Activated T-cell treated with anti-CD3 and anti-CD28 coated beads for 24 hours (primary cell): ENCODE measurements at places on chromosomes 1 and 21.

DNA sequence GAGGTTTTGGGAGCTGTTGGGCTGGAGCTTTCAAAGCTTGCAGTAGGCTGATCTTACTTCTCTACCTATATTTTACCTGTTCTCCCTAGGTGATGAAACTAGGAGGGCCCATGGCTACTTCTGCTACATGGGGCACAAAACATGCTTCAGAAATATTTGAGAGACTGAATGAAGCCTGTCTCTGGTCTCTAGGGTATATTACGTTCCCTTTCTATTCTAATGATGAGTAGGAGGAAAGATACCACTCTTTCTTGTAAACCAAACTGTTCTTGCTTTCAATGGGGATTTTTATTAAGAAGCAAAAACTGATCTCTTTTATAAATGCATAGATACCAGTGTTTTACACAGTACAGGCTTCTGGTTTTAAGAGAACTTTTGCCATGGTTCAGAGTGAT, 103.1 kb downstream of the GALNT2 start:
- no peak for DNase-seq

GRCh38 chr1:66873111-66873510, 51.5 kb downstream of the DNAI4 start:
- no peak for DNase-seq

DNA sequence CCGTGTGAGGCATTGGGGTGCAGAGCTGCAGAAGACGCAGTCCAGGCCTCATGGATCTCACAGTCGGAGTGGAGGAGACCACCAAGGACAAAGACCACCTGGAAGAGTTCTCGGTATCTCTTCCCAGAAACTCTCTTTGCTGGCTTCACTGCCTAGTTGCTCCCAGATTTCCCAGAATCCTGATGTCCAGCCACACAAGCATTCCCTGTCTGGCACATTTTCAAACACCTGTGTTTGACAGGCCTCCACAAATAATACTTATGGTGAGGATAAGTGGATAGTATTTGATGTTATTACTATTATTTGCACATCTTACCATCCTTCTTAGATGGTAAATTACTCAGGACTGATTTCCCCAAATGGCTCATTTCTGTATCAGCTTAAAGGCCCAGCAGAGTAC, 27.7 kb upstream of the KANK4 start:
- DNase-seq: no peak

DNA sequence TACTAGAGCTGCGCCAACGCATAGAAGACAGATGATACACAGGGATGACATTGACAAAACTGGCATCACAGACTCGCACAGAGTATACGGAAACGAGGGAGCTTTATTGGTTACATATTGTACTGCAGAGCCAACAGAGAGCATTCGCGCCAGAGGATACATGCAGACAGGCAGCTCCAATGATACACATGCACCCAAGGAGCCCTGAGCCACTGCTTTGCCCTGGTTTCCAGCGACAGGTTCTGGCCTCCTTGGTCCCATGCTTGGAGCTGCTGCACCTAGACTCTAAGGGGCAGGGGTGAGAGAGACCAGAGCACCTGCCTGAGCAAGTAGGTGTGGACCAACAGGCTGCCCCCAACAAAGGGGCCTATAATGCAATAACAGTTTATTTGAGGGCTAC, 65.6 kb downstream of the KDM1A start:
- no peak for DNase-seq

GRCh38 chr1:155636397-155637153, 26.6 kb downstream of the MSTO1 start:
- DNase-seq: no peak

- DNase-seq: no peak
These were observed 10.3 kb downstream of the CHAF1B start for GRCh38 chr21:36395353-36396111.

- DNase-seq: peak; percentile 65
These were observed 78.6 kb downstream of the HHAT start for GRCh38 chr1:210407207-210407886.

- no peak for DNase-seq
These were observed 14.8 kb upstream of the SOD1 start for GRCh38 chr21:31644643-31645042.

DNA sequence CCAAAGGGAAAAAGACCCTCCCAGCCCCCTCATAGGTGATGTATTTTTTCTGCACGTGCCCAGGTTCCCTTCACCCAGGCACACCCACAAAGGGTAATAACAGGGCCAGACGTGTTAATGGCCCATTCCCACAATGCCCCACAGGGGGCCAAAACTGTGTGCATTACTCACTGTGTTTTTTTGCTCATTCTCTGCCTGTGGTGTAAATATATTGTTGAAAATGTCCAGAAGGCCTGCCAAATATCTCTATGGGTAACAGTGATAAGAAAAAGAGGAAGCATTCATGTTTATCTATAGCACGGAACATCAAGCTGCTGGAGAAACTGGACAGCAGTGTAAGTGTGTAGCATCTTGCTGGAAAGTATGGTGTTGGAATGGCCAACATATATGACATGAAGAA, 21.9 kb downstream of the RHEX start:
- no peak for DNase-seq

DNA sequence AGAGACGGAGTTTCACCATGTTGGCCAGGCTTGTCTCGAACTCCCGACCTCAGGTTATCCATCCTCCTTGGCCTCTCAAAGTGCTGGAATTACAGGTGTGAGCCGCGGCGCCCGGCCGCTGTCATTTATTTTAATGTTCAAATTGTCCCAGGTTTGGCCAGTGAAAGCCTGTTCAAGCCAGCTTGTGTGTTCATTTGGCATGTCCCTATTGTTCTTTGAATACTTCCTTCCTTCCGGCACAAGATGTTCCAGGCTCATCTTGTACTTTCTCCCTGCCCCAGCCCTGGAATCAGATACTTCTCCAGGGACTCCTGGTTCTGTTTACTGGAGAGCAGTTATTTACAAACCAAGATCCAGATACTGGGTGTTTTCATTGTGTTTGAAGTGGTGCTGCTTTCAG, 37.0 kb downstream of the ZBTB8B start:
- DNase-seq: no peak

DNA sequence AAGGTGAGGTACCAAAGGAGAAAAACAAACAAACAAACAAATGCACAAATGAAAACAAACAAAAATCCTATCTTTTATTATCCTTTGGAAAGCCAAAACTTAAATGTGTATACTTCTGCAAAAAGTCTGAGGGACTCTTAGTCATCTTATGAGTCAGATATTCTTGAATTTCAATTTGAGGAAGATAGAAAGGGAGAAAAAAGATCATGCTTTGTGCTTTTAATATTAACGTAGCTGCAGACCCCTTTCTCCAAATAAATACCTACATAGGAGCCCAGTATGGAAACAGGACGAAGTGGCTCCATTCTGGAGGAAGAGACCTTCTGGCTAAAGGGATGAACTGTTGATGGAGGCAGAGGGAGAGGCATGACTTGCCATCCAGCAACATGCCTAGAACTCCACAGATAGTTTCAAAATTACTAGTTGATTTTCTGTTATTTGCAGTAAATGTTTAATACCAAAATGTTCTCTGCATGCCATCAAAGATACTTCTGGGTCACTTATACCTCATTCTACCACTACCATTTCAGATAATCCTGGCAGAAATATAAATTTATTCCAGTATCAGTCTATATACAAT, 25.4 kb downstream of the NUP210L start:
- DNase-seq: no peak

- DNase-seq: no peak
These were observed 188.7 kb downstream of the CHRM3 start for GRCh38 chr1:239575113-239575512.

DNA sequence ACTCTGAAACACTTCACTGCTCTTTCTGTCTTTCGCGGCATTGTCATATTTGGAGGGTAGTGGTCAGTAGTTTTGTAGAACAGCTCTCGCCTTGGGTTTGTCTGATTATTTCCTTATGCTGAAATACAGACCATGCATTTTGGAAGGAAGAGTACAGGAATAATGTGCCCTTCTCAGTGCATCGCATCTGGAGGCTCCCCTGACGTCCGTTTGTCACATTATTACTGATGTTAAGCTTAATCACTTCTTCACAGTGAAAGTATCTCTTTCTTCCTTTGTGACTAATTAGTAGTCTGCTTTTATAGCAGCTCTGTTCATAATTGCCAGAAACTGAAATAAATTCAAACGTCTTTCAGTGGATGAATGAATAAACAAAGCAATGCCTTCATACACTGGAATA, 85.7 kb upstream of the CXADR start:
- no peak for DNase-seq

DNA sequence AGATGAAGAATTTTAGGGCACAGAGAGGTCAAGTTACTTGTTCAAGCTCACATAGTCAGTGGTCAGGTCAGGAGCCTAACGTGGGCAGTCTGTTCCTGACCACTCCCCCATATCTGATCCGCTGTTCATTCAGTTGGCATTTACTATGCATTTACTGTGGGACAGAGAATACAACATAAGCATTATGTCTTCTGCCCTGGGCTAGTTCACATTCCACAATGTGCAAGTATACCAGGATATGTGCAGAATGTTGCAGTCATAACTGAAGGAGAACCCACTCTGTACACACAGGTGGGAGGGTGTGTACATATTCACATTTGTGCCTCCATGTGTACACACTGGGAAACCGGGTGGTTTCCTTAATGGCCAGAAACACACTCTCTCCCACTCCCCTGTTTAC, 309.6 kb downstream of the PRDM2 start:
- no peak for DNase-seq

DNA sequence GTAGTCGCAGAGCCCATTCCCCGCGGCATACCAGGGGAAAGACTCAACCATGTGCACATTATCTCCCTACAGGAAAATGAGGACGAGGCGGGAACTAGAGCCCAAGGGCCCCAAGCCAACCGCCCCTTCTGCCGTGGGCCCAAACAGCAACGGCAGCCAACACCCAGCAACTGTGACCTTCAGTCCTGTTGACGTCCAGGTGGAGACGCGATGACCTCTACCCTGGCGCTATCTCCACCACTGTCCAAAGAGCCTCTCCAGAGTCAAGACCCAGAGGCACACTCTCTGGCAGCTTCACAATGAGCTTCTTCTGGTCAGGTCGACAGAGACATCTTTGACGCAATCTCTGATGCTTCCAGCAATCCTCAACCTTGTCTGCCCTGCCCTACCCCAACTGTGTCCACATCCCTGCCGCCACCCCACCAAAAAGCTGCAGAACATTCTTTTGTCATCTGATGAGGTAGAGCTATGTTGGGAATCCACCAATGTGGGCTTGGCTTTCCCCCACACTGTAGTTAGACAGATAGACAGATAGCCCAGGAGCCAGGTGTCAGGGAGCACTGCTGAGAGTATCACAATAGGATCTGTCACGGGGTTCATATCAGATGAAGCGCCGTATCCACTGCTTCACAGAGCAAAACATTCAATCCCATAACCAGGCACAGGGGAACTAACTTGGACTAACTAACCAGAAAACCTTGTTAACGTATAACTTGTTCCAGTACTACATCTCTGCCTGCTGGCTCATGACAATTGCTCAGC, 37.4 kb upstream of the SRRM1 start:
- no peak for DNase-seq

DNA sequence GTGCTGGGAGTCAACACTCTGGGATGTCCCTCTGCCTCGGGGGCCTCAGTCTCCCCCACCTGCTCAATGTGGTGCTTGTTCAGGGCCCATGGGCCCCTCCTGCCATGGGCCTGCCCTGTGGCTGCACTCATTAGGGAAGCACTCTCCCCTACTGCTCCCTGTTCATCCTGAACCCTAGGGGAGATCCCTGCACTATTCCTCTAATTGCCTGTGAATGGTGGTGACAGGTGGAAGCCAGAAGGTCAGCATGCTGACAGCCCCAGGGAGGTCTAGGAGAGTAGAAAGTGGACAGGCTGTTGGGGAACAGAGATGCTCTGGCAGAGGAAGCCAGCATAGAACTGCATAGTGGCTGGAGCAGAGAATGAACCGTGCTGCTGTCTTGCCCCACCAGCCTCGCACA, 217.6 kb downstream of the TRABD2B start:
- DNase-seq: no peak

DNA sequence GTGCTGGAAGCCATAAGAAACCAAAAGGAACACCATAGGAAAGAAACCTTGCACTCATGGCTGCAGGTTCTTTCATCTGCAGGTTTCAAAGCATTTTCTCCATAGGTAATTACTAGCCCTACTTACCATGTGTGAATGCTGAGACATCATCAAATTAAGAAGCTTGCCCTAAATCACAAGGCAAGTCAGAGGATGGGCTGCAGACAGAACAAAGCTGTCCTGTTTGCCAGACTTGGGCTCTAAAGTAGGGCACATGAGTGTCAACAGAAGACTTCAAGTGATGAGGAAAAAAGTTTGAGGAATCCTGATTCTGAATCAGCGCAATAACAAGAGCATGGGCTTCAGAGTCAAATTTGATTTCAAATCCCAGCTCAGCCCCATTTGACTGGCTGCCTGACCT, 5.8 kb upstream of the EPS15 start:
- DNase-seq: no peak

DNA sequence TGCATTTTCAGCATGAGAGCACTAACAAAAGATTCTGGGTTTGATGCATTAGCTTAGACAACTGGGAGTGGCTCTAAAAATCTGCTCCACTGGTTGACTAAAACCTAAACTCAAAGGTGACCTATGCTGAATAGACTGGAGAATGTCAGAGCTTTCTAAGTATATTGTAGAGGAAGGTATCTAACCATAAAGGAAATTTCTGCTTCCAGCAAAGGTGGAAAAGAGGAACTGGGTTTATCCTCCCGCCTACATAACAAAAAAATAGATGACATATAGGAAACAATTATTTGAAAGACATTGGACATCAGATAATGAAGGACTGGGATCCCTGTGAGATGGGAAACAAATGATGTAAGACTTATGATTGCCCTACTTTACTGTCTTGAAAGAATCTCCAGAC, 35.8 kb upstream of the CR2 start:
- no peak for DNase-seq

GRCh38 chr1:77143529-77144121, 75.6 kb downstream of the PIGK start:
- DNase-seq: no peak

DNA sequence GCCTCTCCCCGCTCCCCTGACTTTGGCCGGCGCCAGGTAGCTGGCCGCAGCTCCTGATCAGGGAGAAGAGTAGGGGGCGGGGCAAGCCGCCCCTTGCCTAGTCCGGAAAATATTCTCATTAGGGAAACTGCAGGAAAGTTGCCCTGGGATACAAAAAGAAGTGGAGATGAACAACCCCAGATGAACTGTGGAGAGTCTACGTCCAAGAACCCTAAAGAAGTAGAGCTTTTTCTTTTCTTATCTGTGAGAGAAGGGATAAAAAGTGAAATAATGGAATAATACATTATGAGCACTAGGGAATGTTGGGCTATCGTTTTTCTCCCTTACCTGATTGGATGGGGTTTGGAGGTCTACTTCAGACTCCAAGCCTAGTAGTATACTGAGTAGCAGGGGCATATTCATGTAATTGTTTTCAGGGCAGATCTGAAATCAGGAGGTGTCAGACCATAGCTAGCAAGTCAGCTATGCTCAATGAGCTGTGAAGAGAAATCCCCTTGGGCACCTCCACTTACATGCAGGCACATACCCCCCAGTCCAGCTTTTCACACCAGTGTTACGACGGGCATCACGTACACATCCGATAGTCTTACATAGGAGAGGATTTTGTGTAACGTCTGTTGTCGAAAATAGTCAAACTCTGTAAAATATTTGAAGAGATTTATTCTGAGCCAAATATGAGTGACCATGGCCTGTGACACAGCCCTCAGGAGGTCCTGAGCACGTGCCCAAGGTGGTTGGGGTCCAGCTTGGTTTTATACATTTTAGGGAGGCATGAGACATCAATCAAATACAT, 1.7 kb upstream of the DUSP10 start:
- no peak for DNase-seq

- DNase-seq: no peak
These were observed 2.4 kb upstream of the CD247 start for GRCh38 chr1:167520711-167521206.
